Suppressor macrophage treated with lipopolysaccharide for 4 hours (primary cell): ENCODE measurements at places on chromosomes 16 and 17.

DNA sequence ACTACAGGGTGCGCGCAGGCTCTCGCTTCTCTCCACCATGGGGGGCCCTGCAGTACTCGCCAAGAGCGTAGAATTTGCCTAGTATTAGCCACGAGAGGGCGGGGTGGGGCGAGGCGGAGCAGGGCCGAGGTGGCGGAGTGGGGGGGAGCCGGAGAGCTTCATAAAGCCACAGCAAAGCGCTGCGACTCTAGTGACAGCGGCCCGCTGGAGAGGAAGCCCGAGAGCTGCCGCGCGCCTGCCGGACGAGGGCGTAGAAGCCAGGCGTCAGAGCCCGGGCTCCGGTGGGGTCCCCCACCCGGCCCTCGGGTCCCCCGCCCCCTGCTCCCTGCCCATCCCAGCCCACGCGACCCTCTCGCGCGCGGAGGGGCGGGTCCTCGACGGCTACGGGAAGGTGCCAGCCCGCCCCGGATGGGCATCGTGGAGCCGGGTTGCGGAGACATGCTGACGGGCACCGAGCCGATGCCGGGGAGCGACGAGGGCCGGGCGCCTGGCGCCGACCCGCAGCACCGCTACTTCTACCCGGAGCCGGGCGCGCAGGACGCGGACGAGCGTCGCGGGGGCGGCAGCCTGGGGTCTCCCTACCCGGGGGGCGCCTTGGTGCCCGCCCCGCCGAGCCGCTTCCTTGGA is at the start of gene TBX21:
Gene TBX21, plus strand, starts transcription at position 190 of the 627 bp plus-strand sequence. Its CDS starts 219 bp downstream, at position 409.
- DNase-seq: peak; percentile 84

GRCh38 chr17:59420901-59421300 is 89.4 kb downstream of the YPEL2 start:
- DNase-seq: no peak

GRCh38 chr16:70250748-70251628 is 752 bp downstream of the EXOSC6 start:
- DNase-seq: peak; percentile 55

DNA sequence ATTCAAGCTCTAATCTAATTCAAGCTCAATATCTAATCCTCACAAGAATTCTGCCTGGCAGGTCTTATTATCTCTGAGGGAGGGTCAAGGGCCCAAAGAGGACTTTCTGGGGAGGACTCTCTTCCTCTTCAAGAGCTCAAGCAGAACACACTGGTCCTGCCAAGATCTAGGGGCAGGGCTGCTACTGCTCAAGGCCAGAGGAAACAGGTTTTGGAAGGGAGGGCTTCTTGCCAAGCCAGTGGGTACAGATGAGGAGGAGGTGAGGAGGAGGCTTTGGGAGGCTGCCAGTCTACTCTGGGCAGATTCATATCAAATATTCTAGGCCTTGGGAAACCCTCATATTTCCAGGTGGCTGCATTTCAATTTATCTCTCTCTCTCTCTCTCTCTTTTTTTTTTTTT is 51.8 kb upstream of the IL34 start:
- DNase-seq: no peak

DNA sequence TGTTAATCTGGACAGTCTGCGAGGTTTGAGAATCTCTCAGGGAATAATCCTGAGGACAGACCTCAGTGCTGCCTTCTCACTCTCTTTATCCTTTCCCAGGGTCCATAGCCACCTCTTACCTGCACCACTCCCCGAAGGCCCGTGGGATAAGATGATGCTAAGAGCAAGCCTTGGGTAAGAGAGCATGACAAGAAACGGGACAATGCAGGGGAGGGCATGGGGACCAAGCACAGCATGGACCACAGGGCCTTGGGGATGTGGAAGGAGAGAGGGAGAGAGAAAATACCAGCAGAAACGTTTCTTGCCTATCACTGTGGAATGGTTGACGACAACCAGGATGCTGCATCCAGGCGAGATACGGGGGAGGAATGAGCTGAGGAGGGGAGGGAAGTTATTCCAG is 8.3 kb upstream of the SDR42E1 start:
- no peak for DNase-seq

DNA sequence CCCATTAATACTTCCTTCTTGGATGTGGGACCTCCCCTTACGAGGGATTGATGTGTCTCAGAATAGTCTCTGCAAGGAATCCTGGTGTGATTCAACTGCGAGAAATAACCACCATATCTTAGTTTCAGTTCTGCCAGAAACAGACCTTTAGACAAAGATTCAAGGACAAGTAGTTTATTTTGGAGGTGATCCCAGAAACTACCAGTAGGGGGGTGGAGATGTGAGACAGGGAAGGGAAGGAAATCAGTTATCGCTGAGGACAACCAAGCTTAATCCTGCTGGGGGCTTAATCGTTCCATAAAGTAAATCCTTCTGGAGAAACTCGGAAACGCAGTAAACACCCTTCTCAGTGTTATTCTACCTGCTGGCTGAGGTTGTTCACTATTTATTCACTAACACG is 5.0 kb upstream of the SDR42E1 start:
- peak; percentile 38 for DNase-seq

GRCh38 chr17:78268951-78269905 is 37.8 kb downstream of the TMEM235 start:
- DNase-seq: no peak

DNA sequence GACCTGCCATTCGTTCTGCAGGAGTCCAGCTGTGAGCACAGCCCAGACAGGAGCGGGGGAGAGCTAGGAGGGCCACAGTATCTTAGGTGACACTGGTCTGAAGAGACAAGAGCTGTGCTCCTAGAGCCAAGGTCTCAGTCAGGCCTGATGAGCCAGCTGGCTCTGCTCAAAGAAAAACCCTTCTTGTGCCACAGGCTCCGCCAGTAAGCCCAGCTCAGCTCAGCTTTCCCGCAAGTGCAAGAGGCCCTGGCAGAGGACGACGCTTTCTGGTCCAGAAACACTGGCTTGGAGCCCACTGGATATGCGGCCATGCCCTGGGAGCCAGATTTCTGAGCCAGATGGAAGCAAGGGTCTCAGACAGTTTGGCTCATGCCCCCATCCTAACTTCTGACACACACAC is 23.9 kb downstream of the PEMT start:
- DNase-seq: no peak

GRCh38 chr16:83615953-83616350 is 191.8 kb upstream of the HSBP1 start:
- no peak for DNase-seq

- DNase-seq: no peak
Observed at GRCh38 chr16:17723531-17724134, 252.9 kb upstream of the XYLT1 start.

- no peak for DNase-seq
Observed at GRCh38 chr16:82440336-82440735, 186.4 kb upstream of the CDH13 start.

DNA sequence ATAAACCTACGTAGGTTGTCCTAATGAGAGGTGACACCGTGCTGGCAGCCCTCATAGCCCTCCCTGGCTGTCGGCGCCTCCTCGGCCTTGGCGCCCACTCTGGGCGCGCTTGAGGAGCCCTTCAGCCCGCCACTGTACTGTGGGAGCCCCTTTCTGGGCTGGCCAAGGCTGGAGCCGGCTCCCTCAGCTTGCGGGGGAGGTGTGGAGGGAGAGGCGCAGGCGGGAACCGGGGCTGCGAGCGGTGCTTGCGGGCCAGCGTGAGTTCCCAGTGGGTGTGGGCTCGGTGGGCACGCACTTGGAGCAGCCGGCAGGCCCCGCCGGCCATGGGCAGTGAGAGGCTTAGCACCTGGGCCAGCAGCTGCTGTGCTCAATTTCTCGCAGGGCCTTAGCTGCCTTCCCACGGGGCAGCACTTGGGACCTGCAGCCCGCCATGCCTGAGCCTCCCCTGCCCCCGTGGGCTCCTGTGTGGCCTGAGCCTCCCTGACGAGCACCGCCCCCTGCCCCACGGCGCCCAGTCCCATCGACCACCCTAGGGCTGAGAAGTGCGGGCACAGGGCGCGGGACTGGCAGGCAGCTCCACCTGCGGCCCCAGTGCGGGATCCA is 40.1 kb upstream of the AMZ2 start:
- DNase-seq: no peak

- no peak for DNase-seq
Observed at GRCh38 chr17:6524520-6524919, 31.8 kb downstream of the PITPNM3 start.

DNA sequence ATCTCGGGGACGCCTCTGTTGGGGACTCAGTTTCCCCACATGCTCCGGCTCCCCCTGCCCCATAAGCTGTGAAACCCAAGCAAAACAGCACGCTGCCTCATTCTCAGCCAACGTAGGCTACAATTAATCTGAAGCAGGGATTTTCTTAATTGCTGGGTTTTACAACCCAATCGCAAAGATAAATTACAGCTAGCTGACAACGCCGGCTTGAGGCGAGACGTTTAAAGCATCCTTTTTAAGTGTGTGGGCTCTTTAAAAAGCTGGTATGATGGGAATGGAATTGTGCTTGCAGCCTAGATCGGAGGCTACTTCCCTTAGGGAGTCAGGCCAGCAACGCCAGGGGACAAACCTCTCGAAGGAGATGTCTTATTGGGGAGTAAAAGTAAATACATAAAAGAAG is 185.3 kb downstream of the ZNF423 start:
- DNase-seq: no peak

DNA sequence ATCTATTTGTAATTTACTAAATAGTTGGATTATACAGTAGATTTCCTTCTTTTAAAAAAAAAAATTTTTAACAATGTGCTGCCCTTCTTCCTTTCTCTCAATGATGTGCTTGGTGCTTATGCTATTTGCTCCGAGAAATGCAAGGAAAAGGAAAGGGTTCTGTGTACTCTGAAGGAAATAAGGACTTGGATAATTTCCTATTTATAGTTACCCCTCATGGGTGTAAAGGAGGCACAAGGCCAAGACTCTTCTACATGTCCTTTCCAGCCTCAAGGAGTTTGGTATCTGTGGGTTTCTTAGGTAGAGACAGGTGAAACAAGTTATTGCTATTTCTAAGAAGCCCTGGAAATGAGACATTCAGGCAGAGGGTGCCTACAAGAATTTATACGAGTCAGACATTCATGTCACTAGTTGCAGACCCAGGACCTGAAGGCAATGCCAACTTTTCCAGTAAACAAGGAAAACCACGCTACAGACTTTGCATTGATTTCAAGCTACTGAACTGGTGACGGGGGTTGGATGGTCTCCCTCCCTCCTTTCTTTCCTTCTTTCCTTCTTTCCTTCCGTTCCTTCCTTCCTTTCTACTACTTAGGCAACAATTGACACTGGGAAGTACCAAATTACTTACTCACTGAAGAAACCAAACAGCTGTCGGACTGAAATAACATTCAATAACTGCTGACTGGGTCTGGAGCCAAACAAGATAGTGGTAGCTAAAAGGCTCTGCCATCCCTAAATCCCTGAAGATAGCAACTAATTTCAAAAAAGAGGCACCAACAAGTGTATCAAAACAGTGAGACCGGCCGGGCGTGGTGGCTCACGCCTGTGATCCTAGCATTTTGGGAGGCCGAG is 33.8 kb upstream of the GHDC start:
- no peak for DNase-seq

- DNase-seq: no peak
Observed at GRCh38 chr17:75634376-75634740, 1.1 kb downstream of the SMIM5 start.

DNA sequence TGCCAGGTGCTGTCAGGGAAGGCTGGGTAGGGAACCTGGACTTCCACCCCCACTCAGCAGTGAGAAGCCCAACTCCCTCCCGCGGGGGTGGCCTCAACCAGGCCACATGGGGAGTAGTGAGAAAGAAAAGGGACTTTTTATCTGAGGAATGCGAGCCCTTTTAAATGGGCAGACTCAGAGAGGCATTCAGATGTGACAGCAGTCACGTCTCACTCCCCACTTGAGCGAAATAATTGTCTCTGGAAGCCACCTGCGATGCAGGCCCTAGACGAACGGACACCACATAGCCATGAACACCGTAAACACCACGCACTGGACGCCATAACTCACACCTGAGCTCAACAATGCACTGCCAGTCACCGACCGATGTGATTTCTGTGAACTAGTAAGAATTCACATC is 11.9 kb upstream of the CD300E start:
- no peak for DNase-seq

DNA sequence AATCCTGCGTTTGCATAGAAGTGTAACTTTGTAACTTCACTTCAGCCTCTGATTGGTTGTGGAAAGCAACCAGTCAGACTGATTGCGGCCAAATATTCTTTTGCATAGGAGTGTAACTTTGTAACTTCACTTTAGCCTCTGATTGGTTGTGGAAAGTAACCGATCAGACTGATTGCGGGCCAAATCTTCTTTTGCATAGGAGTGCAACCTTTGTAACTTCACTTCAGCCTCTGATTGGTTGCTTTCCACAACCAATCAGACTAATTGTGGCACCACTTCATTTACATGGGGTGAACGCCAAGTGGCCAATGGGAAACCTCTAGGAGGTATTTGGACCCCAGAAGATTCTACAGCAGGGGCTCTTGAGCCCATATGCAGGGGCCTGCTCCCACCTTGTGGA is 1.8 kb upstream of the TMEM98 start:
- DNase-seq: no peak

GRCh38 chr17:47288531-47289116 is 35.0 kb downstream of the ITGB3 start:
- DNase-seq: peak; percentile 28

DNA sequence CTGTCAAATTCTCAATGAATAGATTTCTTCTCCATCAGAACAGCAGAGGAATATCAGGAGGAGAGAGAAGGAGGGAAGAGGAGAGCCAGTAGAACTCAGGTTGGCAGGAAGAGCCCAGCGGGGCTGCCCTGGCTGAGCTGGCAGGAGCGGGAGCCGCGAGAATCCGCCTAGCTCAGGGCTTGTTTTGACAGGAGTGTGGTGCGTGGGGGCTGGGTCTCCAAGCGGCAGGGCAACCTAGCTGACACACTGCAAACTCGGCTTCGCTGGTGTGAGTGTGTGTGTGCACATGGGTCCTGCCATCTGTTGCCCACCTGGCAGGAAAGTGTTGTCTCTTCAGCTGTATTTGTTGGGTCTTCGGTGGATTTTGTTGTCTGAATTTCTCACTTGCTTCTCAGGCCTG is 27.9 kb upstream of the BCAR1 start:
- DNase-seq: no peak

GRCh38 chr17:45895304-45895968 is 1.1 kb downstream of the MAPT start:
- DNase-seq: no peak

DNA sequence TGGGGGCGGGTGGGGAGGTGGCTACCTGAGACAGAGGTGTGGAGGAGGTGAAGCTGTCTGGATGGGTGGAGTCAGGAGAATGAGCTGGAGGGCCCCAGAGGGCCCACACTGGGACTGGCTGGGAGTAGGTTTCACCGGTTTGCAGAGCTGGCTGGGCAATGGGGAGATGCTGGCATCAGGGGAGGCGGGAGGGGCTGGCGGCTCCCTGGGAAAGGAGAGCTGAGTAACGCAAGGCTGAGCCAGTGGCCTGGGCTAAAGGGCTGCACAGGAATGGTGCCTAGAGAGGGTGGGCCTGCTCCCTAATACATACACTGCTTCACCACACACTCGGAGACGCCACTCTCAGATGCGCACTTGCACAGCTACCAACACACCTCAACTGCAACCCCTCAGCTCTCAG is 12.4 kb downstream of the P3H4 start:
- DNase-seq: no peak

- DNase-seq: no peak
Observed at GRCh38 chr16:55147396-55147795, 176.6 kb upstream of the IRX6 start.
